ENCODE measurements at places on chromosomes 1 and 21. TPM values are rescaled to one million over a fixed set of nuclear protein-coding genes. Genes with fewer than 3 reads are reported as not detected.

Gene AGMAT
- total RNA-seq, result 4.3 TPM

Gene HPCAL4
- 1.8 TPM for total RNA-seq

Gene FMO1
- 8.3 TPM for total RNA-seq

Gene KIF17
- 1.8 TPM for total RNA-seq

Gene LCE2A
- total RNA-seq, result not detected

Gene OR10Z1
- total RNA-seq, result not detected

Gene B3GALT2
- 10.9 TPM for total RNA-seq
